Erythroblast (primary cell): ENCODE measurements at places on chromosomes 12 and 14.

DNA sequence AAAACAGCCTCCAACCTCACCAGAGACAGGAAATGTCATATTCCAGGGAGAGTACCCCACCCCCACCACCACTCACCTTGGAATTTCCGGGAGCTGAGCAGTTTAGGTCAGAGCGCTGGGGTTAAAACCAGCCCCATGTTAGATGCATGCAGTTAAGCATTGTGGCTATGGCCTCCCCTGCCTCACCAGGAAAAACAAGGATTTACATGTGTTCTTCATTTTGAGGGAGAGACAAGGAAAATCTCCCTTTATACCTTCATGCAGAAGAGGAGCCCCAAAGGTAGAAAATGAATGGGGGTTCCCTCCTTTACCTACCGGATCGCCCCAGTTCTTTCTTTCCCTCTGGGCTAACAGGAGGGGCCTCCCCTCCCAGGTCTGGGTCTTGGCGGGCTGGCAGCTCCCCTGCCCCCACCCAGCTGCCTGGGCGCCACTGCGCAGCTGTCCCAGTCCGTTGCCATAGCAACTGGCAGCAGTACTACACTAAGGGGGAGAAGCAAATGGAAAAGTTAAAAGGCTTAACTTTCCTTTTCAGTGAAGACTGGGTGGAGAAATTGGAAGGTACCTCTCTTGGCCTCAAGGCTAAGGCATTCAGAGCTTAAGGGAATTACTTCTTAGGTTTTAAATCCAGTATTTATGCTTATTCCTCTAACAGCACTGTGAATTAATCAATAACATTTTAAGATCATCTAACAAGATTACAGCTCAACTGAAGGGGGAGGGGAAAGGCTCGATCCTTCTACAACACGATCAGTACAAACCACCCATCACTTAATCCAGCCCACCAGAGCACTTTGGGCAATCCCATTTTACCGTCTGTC lies 20.5 kb downstream of the CBX5 start:
- DNase-seq: peak; percentile 80

DNA sequence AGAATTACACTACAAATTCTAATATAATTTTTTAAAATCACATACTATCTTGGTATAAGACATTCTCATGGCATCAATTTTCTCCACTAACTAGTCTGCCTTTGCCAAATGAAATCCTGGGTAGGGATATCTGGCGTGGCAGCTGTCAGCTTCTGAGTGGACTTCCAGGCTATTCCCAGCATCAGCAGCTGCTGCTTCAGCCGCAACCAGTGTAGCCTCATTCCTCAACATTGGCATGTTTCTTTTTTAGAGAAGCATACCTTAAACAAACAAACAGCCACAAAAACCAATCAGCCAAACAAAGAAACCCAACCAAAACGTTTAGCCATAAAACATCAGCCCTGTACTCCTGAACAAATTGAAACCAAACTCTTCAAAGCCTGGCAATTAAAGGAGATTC lies 235.8 kb downstream of the SSPN start:
- no peak for DNase-seq

GRCh38 chr12:65525491-65526141 lies 247.1 kb downstream of the MSRB3 start:
- no peak for DNase-seq

DNA sequence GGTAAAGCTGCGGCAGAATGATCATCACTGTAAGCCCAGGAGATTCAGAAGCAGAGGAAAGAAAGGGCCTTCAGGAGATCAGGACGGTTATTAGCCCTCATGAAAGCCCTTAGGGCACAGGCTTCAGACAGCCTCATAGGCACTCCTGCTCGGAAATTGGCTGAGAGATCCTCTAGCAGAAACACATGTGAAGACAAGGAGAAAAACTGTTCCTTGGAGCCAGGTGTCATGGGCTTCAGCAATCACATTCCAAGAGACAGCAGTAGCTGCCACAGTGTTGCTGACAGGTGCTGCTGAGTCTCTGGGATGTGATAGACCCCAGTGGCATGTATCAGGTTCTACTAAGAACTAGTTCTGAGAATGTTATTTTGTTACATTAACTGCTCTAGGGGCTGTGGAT lies 88.8 kb upstream of the DYRK2 start:
- DNase-seq: no peak

GRCh38 chr12:121894633-121895032 lies 6.0 kb downstream of the PSMD9 start:
- peak; percentile 57 for DNase-seq
